ENCODE measurements at places on chromosomes 6 and 20.

- DNase-seq, result no peak
These were observed 13.7 kb downstream of the PSMB9 start for GRCh38 chr6:32867554-32868256.

- no peak for DNase-seq
These were observed 58.4 kb upstream of the RNF217 start for GRCh38 chr6:124903797-124904196.

DNA sequence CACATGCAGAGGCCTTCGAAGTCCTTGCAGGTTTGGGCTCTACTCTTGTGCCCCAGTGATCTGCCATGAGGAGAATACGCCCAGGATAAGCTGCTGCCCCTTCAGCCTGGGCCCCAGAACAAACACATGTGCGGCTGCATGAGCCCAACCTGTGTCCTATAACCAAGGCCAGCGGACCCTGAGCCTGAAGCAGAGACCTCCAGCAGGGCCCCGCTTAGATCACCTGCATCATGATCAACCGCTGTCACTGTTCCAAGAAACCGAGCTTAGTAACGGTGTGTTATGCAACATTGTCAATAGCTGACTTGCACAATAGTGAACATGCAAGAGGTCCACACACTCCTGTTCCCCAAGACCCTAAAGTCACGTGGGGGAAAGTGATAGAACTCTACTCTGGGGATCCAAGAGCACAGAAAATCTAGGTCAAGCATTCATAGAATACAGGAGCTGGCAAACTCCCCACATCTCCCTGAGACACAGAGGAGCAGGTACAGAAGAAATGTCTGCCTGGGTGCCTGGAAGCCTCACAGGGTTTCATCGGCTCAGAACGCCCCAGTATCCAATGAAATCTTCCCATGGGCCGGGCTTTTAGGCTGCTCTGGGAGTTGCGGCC lies 136.2 kb downstream of the BMP7 start:
- no peak for DNase-seq

GRCh38 chr6:119350952-119351372 lies 1.4 kb upstream of the MAN1A1 start:
- no peak for DNase-seq

GRCh38 chr6:169964486-169965180 lies 213.2 kb downstream of the ERMARD start:
- DNase-seq, result no peak

DNA sequence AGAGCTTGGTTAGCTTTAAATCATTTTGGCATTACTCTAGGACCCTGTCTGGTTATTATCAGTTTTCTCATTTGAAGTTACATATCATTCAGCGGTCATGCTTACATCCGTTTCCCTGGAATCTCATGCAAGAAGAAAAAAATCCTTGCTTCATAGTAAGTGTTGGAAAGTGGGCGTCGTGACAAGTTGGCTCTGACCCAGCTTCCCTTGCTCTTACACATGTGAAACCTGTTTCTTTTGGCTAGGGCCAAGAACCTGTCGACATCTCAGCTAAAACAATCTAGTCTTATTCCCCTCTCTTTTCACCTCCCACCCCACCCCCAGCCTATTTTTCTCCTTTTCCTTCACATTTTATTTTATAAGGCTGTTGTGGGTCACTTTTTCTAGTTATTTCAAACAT lies 45.5 kb downstream of the ANKS1A start:
- DNase-seq, result no peak

DNA sequence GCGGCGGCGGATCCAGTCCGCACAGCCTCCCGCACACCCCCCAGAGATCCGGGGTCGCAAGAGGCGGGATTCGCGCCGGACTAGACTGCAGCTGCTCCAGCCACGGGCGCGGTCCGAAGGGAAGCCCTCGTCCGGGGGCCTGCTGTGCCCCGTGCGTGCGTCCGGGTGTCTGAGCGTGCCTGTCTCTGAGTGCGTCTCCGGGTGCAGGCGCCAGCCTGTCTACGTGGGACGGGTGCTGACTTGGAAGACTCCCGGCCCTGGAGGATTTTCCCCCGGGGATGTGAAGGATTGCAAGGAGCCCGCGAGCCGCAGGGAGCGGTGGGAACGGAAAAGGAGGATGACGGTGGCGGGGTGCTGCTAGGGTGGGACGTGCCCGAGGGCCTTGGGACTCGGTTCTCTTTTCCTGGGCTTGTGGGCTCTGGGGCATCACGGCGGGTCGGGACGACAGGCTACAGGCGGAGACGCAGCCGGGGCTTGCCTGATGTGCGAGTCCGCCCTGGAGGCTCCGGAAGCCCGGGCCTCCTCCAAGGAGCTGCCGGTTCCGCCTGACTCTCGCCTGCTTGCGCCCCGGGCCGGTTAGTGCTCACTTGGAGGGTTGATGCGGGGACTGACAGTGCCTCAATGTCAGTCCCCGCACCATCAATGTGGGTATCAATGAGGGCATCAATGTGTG lies 5.7 kb downstream of the MAFB start:
- DNase-seq, result no peak
